ENCODE measurements at places on chromosomes 1 and 21. TPM values are rescaled to one million over a fixed set of nuclear protein-coding genes. Genes with fewer than 3 reads are reported as not detected.

Gene ARMH1
- total RNA-seq = 105 TPM

Gene OLFML3
- 0.45 TPM for total RNA-seq

Gene GBP7
- total RNA-seq = 0.28 TPM

Gene CLCA4
- total RNA-seq = not detected

Gene OR2W3
- total RNA-seq = not detected

Data from activated naive CD8-positive, alpha-beta T cell treated with anti-CD3 and anti-CD28 coated beads, Interleukin-2, amount 10 ng/mL, durations not matched to agents 7 days and 5 days (primary cell).